ENCODE measurements at places on chromosomes 7 and 10. TPM values are rescaled to one million over a fixed set of nuclear protein-coding genes. Genes with fewer than 3 reads are reported as not detected.

The HTR5A gene
- not detected for total RNA-seq

The SPDYE11 gene
- total RNA-seq = not detected

The AOC1 gene
- 0.29 TPM for total RNA-seq

GRCh38 chr10:12500381-12501303, 151.3 kb downstream of the CAMK1D start:
- no peak for DNase-seq
- no peaks in the 10 kb centered on the region for H3K27me3 ChIP-seq
- H3K27ac ChIP-seq = no peak overlapping the region

DNA sequence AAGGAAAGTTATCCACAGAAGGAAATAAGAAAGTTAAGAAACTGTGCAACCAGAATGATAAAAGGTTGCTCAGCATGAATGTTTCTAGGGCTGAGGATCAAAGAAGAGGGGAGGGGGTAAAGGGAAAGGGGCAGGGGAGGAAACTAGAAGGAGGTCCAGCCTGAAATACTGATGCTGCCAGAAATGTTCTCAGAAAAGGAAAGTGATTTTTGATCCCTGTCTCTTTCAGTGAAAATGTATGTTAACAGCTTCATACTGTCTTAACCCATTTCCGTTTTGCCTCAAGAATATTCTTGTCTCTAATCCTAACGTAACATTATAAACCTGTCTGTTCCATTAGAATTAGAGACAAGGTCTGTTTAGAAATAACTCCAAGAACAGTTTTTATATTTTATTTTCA, 49.6 kb downstream of the NEBL start:
- H3K36me3 ChIP-seq = no peaks in the 10 kb centered on the region
- no peaks in the 10 kb centered on the region for H3K4me1 ChIP-seq
- H3K4me3 ChIP-seq = no peak overlapping the region
- H3K27me3 ChIP-seq = no peaks in the 10 kb centered on the region

GRCh38 chr7:94908323-94909178, 1.2 kb downstream of the PPP1R9A start:
- H3K4me1 ChIP-seq = no peaks in the 10 kb centered on the region
- peak overlapping the region; percentile 40 for H3K4me3 ChIP-seq
- no peaks in the 10 kb centered on the region for H3K27me3 ChIP-seq
- peak; percentile 26 for DNase-seq
- H3K27ac ChIP-seq = peak overlapping the region; percentile 64

DNA sequence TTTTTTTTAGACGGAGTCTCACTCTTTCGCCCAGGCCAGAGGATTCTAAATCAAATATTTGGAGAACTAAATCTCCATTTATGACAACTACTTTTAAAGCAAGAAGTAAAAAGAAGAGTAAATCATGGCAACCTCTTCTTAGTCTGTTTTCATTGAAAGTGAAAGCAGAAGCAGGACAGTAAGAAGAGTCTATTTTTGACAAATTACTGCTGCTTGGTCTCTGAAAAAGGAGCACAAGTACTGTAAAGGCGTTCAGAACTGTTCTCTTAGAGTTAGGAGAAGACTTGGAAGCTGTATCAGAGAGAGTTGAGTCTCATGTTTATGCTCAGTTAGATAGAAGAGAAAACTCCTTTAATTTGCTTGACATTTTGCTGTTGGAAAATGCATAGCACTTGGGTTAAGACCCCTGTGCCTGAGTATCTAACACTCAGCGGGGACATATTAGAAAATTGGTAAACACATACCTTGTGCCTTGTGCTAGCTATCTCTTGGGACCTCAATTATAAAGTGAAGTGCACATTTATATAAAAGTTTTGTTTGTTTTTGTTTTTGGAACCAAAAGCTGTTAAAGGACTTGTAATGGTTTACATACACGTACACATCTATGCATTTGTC, 433.0 kb downstream of the ANKRD7 start:
- H3K27ac ChIP-seq = no peak overlapping the region
- no peaks in the 10 kb centered on the region for H3K27me3 ChIP-seq
- no peaks in the 10 kb centered on the region for H3K36me3 ChIP-seq
- H3K4me1 ChIP-seq = no peaks in the 10 kb centered on the region

All from uterus (tissue), 4 donors.